ENCODE measurements at places on chromosomes 2 and 18. TPM values are rescaled to one million over a fixed set of nuclear protein-coding genes. Genes with fewer than 3 reads are reported as not detected.

DNA sequence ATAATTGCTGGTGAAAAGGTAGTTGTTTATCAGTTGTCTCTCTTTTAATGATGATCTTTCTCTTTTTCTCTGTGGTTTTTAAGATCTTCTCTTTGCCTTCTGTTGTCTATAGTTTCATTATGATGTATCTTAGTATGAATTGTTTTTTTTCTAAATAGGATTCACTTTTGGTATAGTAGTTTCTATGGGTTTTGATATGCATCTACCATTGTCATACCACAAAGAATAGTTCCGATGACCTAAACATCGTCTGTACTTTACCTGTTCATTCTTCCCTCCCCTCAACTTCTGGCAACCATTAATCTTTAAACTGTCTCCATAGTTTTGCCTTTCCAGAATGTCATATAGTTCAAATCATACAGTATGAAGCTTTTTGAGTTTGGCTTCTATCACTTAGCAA lies 19.6 kb downstream of the RDH14 start:
- DNase-seq: no peak

- no peak for DNase-seq
Measured at GRCh38 chr18:8260827-8261226, 348.4 kb upstream of the RAB12 start.

DNA sequence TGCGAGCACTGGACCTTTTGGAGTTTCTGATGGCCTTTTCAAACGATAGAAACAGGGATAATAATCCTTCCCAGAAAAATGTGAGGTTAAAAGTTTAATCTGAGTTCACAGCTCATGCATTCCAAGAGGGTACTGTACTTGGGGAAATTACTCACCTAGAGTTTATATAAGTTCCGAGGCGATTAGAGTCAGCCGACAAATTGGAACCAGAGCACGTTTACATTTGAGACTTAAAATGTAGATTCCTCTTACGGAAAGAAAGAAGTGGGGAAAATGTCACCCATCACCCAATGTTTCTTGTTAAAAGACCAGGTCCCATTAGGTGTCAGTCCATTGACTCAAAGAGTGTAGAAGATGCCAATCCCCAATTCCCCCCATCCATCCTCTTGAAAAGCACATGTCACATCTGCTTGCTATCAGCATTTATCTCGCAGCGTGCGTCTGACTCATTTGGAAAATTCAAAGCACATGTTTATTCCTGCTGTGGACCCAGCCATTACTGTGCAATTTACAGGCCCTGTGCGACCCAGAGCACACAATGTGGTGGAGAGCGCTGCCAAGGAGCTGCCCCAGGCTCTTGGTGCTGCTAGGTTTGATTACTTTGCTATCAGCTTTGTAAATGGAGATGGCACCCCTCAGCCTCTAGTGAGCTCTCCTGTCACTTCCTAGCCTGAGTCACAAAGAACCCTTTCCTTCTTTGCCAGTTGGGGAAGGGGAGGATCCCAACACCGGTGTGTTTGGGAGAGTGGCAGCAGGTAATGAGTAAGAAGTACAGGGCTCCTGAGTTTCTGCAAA lies 104.8 kb downstream of the COLEC12 start:
- peak; percentile 75 for DNase-seq

DNA sequence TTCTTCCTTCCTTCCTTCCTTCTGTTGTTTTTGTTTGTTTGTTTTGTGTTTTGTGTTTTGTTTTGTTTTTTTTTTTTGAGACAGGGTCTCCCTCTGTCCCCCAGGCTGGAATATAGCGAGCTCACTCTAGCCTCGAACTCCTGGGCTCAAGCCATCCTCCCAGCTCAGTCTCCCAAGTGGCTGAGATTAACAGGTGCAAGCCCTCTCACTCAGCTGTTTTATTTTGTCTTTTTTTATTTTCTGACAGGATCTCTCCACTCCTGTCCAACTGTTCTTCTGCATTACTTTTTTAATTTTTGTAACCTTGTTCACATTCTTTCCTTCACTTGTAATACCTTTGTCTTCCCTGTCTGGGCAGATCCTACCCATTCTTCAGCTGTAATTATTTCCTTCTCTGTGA lies 23.6 kb downstream of the MAP3K20 start:
- no peak for DNase-seq

GRCh38 chr2:5548991-5549715 lies 143.0 kb upstream of the SOX11 start:
- DNase-seq: peak; percentile 10

CIB4 gene
- not detected for total RNA-seq

GRCh38 chr2:61834893-61835292 lies 19.0 kb downstream of the FAM161A start:
- no peak for DNase-seq

ZRANB3 gene
- total RNA-seq: 7.2 TPM

GRCh38 chr2:3168230-3168891 lies 209.3 kb downstream of the EIPR1 start:
- peak; percentile 37 for DNase-seq

GRCh38 chr18:28357766-28358401 lies 181.0 kb upstream of the CDH2 start:
- no peak for DNase-seq

GRCh38 chr2:32947076-32947483 lies 327 bp downstream of the LTBP1 start:
- peak; percentile 29 for DNase-seq

- DNase-seq: no peak
Measured at GRCh38 chr2:128595763-128596395, 277.2 kb upstream of the HS6ST1 start.

- no peak for DNase-seq
Measured at GRCh38 chr2:58271826-58272225, 30.7 kb upstream of the FANCL start.

ATF2 gene
- 48.2 TPM for total RNA-seq

DNA sequence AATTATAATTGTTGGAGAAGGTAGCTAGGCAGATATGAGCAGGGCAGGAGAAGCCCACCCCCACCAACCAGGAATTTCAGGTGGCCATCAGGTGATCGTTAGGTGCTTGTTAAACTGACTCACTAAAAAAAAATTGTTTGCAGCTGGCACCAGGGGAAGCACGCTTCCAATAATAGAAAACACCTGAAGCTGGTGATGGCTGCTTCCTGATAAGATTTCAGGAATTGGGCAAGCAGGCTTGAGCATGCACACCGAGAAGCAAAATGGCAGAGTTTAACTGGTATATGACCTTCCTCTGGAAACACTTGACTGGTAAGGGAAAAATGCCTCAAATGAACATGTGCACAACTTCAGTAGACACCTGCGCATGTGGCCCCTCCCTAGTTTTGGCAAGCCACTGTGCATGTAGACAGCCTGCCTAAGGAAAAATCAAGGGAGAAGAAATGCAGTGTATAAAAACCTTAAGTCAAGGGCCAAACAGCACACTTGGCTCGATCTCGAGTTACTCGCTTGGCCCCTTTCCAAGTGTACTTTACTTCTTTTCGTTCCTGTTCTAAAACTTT lies 292.8 kb downstream of the CCDC85A start:
- no peak for DNase-seq

DNA sequence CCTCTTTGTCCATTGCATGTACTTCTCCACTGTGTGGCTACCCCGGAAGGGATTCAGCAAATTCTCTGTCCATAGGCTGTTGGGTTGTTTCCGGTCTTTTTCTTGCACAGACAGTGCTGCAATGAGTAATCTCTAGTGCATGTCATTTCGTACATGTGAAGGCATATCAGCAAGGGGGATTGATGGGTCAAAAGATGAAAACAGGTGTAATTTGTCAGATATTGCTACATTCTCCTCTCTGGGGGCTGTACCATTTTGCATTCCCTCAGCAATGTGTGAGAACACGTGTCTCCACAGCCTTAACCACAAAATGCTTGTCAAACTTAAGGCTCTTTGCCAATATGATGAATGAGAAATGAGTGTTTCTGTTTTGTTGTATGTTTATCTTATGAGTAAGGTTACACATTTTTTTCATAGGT lies 60.5 kb downstream of the KLHL29 start:
- no peak for DNase-seq

All from umbilical cord (tissue), 2 donors.